Caco-2 (cell line): ENCODE measurements at places on chromosomes 11 and 22. TPM values are rescaled to one million over a fixed set of nuclear protein-coding genes. Genes with fewer than 3 reads are reported as not detected.

DNA sequence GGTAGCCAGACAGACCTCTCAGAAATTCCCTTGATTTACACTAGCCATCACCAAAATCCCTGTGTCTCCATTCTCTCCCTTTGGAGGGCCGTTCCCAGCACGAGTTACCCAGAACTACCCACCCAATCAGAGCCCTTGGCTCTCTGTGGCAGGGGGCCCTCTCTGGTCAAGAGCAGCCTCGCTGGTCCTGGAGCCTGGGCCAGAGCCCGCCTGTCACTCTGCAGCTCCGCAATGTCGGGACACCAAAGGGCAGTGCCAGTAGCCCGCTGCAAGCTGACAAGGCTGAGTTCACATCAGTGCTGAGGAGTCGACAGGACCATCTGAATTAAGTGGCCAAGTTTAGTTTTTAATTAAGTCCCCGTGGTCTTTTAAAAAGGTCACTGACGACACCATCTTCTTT, 241.6 kb downstream of the ST3GAL4 start:
- DNase-seq = no peak

The NEFH gene
- total RNA-seq = not detected in 2 replicates

The HBB gene
- not detected in 2 replicates for total RNA-seq

- no peak for DNase-seq
Measured at GRCh38 chr11:69814902-69815301, 4.3 kb downstream of the FGF3 start.

- no peak for DNase-seq
Measured at GRCh38 chr22:35977136-35977535, 51.5 kb downstream of the RBFOX2 start.

GRCh38 chr22:17917490-17917983, 106.8 kb downstream of the MICAL3 start:
- DNase-seq = no peak

DNA sequence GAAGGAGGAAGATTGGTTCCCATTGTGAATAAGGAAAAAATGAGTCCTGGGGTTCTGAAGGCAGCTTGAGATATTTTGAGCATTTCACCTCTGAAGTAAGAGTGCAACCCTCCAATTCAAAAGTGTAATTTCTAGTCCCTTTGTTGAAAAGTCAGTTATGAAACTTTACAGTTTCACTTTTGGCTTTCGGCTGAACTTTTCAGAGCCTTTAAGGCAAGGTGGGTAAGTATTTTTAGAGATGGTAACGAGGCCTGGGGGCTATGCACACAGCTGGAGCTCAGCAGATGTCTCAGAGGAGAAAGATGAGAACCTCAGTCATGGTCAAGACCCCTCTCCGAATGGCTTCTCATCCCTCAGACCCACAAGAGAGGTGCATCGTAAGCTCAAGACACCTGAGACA, 267.6 kb downstream of the KIRREL3 start:
- DNase-seq = no peak

The HSPB2 gene
- not detected in 2 replicates for total RNA-seq

The SLC25A45 gene
- 8.1 and 8.5 TPM in 2 replicates for total RNA-seq

DNA sequence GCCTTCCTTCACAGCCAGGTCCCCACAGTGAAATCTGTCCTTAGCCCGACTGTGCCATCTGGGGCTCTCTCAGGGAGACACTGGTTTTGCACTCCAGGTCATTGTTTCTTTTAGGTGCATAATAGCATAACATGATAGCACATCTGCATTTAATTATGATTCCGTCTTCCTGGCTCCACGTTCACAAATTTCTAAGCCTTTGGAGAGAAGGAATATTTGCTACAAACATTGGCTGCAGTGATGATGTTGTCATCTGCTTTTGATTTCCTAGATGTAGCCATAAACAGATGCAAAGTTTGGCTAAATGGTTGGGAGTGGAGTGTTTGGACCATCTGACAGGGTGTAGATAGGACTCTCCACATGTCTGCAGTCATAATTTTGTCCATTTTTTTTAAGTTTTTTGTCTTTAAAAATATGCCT, 12.0 kb upstream of the CAT start:
- DNase-seq = no peak

GRCh38 chr11:14308114-14308896, 50.7 kb downstream of the RRAS2 start:
- no peak for DNase-seq

GRCh38 chr22:28574159-28574788, 105.4 kb downstream of the TTC28 start:
- no peak for DNase-seq

- DNase-seq = no peak
Measured at GRCh38 chr22:30336752-30337460, 10.2 kb upstream of the TBC1D10A start.

DNA sequence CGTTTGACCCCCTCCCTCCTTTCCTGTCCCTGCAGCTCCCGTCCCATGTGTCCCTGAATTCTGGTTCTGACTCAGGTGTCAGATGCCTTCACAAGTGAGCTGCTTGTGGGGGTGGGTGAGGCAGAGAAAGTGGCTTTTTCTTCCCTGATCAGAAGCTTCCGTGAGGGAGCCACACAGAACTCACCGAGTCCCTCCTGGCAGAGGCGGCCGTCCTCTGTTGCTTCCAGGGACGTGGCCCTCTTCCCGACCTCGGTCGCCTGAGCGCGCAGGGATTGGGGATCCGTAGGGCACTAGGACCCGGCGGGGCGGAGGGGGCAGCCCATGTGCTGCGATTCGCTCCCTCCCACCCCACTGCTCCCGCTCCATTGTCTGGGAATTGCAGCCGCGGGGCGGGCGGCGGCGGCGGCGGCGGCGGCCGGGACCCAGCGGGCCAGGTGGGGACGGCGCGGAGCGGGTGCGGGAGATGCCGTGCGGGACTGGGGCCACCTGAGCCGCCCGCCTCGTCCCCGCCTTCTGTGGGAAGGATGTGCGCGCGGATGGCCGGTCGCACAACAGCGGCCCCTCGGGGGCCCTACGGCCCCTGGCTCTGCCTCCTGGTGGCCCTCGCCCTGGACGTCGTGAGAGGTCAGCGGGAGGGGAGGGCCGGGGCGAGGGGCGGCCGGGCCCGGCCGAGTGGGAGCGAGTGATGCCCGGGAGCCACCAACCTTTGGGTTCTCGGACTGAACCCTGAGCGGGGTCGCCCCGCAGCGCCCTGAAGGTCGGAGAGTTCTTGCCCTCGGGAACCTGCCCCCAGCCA, at the start of gene TMEM132A:
TMEM132A (plus strand) TSS at position 351 of the 796 bp plus-strand sequence; CDS start at position 525, 174 bp downstream.
- peak; percentile 87 for DNase-seq
